ENCODE measurements at places on chromosomes 6 and 20.

DNA sequence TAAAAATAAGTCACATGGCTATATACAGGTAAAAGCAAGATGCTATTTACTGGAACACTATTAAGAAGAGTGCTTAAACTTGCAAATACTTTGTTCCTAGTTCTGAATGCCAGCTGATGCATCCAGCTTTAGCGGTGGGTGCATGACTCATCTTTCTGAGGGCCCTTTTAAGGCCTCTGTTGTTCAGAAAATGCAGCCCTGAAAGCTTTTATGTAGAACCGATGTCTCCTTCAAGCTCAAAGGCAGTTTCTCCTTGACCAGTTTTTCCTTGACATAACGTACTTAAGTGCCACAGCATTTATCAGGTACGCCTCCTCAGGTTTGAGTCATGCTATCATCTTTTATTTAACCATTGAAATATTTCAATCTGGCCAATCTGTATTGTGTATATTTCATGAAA, 82.8 kb downstream of the MLIP start:
- no peaks in the 10 kb centered on the region for H3K27me3 ChIP-seq
- no peak overlapping the region for H3K27ac ChIP-seq
- no peaks in the 10 kb centered on the region for H3K36me3 ChIP-seq
- no peak for DNase-seq
- no peaks in the 10 kb centered on the region for H3K4me1 ChIP-seq

DNA sequence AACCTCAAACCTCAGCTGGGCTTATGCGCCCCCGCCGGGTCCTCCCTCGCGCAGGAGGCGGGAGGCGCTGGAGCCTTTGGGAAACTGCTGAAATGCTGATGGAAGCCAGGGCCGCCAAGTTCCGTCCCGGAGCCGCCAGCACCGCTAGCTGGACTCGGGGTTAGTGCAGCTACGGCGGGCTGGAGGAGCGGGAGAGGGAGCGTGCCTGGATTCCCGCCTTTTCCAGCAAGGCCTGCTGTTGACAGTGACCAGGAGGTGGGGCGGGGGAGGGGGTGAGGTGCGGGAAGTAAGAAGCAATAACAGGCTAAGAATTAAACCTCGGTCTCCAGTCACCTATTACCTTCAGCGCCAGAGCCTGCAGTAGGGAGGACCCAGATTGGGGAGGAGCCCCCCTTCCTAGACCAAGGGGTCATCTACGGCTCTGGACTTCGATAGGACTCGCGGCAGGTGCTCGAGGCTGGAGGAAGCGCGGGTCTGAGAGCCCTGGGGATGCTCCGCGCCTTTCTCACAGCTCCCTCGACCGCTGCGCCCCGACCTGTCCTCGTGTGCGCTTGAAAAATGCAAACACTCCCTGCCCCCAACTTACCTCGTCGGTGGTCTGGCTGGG, 20.5 kb downstream of the COL9A1 start:
- no peaks in the 10 kb centered on the region for H3K36me3 ChIP-seq
- H3K27ac ChIP-seq, result no peak overlapping the region
- peaks cover 36% of the 10 kb centered on the region for H3K27me3 ChIP-seq
- no peak overlapping the region for H3K4me3 ChIP-seq
- H3K4me1 ChIP-seq, result no peaks in the 10 kb centered on the region

GRCh38 chr20:14235355-14235754, 102.1 kb downstream of the FLRT3 start:
- H3K4me3 ChIP-seq, result no peak overlapping the region
- H3K36me3 ChIP-seq, result no peaks in the 10 kb centered on the region
- no peak for DNase-seq
- no peaks in the 10 kb centered on the region for H3K4me1 ChIP-seq
- H3K27me3 ChIP-seq, result no peaks in the 10 kb centered on the region
- H3K27ac ChIP-seq, result no peak overlapping the region

DNA sequence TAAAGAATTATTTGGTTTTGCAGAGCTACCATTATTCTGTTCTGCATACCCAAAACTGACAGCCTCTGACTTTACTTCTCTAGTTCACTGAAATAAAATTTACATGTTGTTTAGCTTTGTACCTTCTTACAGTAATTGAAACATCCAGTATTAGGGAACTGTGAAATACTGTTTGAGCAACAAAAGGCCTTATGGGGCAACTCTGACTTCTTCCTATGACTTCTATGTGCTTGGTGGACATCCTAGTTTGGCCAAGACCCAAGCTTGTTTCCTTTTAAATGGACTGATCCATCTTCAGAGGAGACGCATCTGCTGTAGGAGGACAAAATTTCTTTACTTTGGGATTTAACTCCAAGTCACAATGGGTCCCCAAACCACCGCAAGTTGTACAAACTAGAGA, 44.7 kb downstream of the NR2E1 start:
- no peak for DNase-seq
- H3K4me1 ChIP-seq, result no peaks in the 10 kb centered on the region
- peaks cover 22% of the 10 kb centered on the region for H3K36me3 ChIP-seq
- no peak overlapping the region for H3K27ac ChIP-seq
- no peaks in the 10 kb centered on the region for H3K27me3 ChIP-seq
- H3K4me3 ChIP-seq, result no peak overlapping the region

- no peaks in the 10 kb centered on the region for H3K4me1 ChIP-seq
- no peak for DNase-seq
- peaks cover 27% of the 10 kb centered on the region for H3K27me3 ChIP-seq
- no peaks in the 10 kb centered on the region for H3K36me3 ChIP-seq
- H3K4me3 ChIP-seq, result no peak overlapping the region
These were observed 6.7 kb upstream of the EMILIN3 start for GRCh38 chr20:41373251-41373783.

GRCh38 chr6:162056061-162056460, 671.5 kb downstream of the PRKN start:
- DNase-seq, result no peak
- no peaks in the 10 kb centered on the region for H3K36me3 ChIP-seq
- H3K27ac ChIP-seq, result no peak overlapping the region
- H3K4me1 ChIP-seq, result peaks cover 3% of the 10 kb centered on the region
- H3K27me3 ChIP-seq, result no peaks in the 10 kb centered on the region

GRCh38 chr6:21556511-21556910, 37.0 kb upstream of the SOX4 start:
- no peaks in the 10 kb centered on the region for H3K27me3 ChIP-seq
- no peaks in the 10 kb centered on the region for H3K36me3 ChIP-seq
- no peaks in the 10 kb centered on the region for H3K4me1 ChIP-seq

DNA sequence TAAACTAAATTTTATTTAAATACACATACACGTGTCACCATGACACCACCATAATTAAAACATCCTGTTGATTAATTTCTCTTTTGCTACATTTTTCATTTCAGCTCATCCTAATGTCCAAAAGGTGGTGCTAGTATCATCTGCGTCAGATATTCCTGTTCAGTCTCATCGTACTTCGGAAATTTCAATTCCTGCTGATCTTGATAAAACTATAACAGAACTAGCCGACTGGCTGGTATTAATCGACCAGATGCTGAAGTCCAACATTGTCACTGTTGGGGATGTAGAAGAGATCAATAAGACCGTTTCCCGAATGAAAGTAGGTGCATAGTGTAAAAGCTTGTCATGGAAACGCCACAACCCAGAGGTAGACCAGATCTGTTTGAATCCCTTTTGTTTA, 263.4 kb downstream of the UTRN start:
- no peak overlapping the region for H3K4me3 ChIP-seq
- peak; percentile 30 for DNase-seq
- no peak overlapping the region for H3K27ac ChIP-seq
- H3K4me1 ChIP-seq, result peaks cover 7% of the 10 kb centered on the region
- no peaks in the 10 kb centered on the region for H3K27me3 ChIP-seq

DNA sequence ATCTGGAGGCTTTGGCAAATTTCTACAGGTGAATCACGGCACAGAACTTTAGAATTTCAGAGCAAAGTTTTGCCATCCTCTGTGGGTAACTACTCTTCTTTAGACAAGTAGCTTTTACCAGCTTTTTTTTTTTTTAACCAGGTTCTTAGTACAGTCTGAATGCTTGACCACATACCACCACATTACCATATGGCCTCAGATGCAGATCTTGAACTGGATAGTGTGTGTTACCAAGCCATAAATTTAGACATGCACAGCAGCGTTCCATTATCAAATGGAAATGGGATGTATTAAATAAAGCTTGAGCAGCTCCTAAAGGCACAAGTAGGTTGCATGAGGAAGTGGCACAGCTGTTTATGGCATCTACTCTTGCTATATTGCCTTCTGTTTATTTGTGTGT, 38.3 kb upstream of the PRSS16 start:
- DNase-seq, result no peak
- peaks cover 22% of the 10 kb centered on the region for H3K27me3 ChIP-seq
- no peak overlapping the region for H3K4me3 ChIP-seq

GRCh38 chr6:63395381-63395780, 75.6 kb upstream of the LGSN start:
- H3K4me1 ChIP-seq, result no peaks in the 10 kb centered on the region
- H3K4me3 ChIP-seq, result no peak overlapping the region
- H3K27ac ChIP-seq, result no peak overlapping the region

GRCh38 chr20:51747182-51747911, 20.8 kb downstream of the ATP9A start:
- no peak overlapping the region for H3K27ac ChIP-seq
- H3K27me3 ChIP-seq, result no peaks in the 10 kb centered on the region
- no peak for DNase-seq
- no peak overlapping the region for H3K4me3 ChIP-seq

GRCh38 chr6:657743-658142, 843 bp upstream of the HUS1B start:
- H3K27me3 ChIP-seq, result no peaks in the 10 kb centered on the region
- H3K36me3 ChIP-seq, result peaks cover 19% of the 10 kb centered on the region
- no peak for DNase-seq
- no peak overlapping the region for H3K27ac ChIP-seq
- peaks cover 44% of the 10 kb centered on the region for H3K4me1 ChIP-seq

DNA sequence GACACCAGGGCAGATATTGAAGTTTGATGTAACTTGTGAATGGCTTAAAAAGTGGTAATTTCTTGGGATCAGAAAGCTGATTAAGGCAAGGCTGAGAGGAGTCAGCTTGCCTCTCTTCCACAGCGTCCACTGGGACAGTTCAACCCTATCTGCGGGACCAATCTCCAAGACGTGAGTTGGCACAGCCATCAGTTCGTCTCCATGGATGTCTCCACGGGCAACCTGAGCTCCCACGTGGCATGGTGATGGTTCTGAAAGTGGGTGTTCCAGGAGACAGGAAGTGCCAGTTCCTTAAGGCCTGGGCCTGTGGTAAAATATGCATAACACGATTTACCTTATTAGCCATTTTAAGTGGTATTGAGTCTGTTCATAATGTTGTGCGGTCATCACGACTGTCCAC, 67.9 kb upstream of the BHLHE23 start:
- H3K4me1 ChIP-seq, result peaks cover 1% of the 10 kb centered on the region
- H3K36me3 ChIP-seq, result no peaks in the 10 kb centered on the region
- no peak overlapping the region for H3K4me3 ChIP-seq
- H3K27me3 ChIP-seq, result peaks cover 20% of the 10 kb centered on the region

DNA sequence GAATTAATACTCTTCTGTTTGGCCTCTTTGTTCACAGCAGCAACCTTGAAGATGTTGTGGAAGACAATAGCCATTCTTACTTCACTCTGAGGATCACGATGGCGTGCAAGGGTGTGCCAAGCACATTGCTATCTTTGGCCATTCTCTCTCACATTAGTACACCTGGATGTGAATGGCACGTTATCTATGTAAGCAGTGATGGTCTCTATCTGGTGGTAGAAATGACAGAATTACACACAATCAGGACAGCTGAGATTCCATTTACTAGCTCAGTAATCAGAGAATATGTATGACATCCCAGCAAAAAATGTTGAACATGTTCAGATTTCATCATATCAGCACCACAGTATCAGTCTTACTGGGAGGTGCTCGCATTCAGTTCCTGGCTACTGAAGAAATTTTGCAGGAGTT, 116.2 kb downstream of the LCA5 start:
- H3K4me1 ChIP-seq, result no peaks in the 10 kb centered on the region
- no peak overlapping the region for H3K27ac ChIP-seq
- H3K27me3 ChIP-seq, result peaks cover 5% of the 10 kb centered on the region
- no peaks in the 10 kb centered on the region for H3K36me3 ChIP-seq
- DNase-seq, result no peak
- no peak overlapping the region for H3K4me3 ChIP-seq

- peaks cover 9% of the 10 kb centered on the region for H3K27me3 ChIP-seq
- no peaks in the 10 kb centered on the region for H3K36me3 ChIP-seq
These were observed 24.5 kb downstream of the ENPP1 start for GRCh38 chr6:131832363-131832762.

- H3K27me3 ChIP-seq, result no peaks in the 10 kb centered on the region
- H3K4me1 ChIP-seq, result peaks cover 8% of the 10 kb centered on the region
- peaks cover 17% of the 10 kb centered on the region for H3K36me3 ChIP-seq
- no peak for DNase-seq
- H3K4me3 ChIP-seq, result no peak within 1 kb of the TSS
- H3K27ac ChIP-seq, result no peak within 1 kb of the TSS
These were observed at the start of gene EFCAB8 for GRCh38 chr20:32858701-32859372. Gene EFCAB8 (plus strand): TSS chr20:32858923. CDS start chr20:32863793, 4,870 bp downstream.

DNA sequence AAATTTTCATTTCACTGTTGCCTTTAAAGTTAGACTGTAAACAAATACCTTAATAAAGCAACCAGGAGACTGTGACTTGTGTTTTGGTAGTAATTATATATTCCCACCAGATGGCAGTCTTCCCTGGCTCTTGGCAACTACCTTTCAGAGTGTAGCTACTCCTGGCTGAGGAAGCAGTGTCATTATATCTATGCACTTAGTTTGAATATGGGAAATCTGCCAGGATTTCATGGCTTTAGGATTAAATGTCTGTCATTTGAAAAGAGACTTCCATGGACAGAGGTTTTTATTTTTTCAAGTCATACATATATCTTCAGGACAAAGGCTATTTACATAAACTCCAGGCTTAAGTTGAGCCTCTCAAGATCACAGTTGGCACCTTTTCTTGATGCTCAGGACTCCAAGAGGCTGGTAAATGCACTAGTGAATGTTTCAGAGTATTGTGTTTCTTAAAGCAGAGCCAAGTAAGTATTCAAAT, 160.1 kb downstream of the C6orf58 start:
- no peak overlapping the region for H3K4me3 ChIP-seq
- DNase-seq, result peak; percentile 82
- H3K27ac ChIP-seq, result peak overlapping the region; percentile 25
- no peaks in the 10 kb centered on the region for H3K27me3 ChIP-seq
- H3K4me1 ChIP-seq, result peaks cover 12% of the 10 kb centered on the region
- peaks cover 23% of the 10 kb centered on the region for H3K36me3 ChIP-seq

- H3K4me3 ChIP-seq, result peak overlapping the region; percentile 76
- H3K27ac ChIP-seq, result no peak overlapping the region
- H3K27me3 ChIP-seq, result peaks cover 21% of the 10 kb centered on the region
- no peak for DNase-seq
- peaks cover 12% of the 10 kb centered on the region for H3K4me1 ChIP-seq
These were observed 7.2 kb upstream of the MDGA1 start for GRCh38 chr6:37704923-37705238.

- no peak for DNase-seq
- no peak overlapping the region for H3K27ac ChIP-seq
- peaks cover 4% of the 10 kb centered on the region for H3K27me3 ChIP-seq
- peaks cover 35% of the 10 kb centered on the region for H3K36me3 ChIP-seq
- peak overlapping the region; percentile 70 for H3K4me3 ChIP-seq
These were observed 25.1 kb downstream of the TRIM27 start for GRCh38 chr6:28898710-28898965.

- peak; percentile 66 for DNase-seq
- H3K27me3 ChIP-seq, result no peaks in the 10 kb centered on the region
- H3K27ac ChIP-seq, result peak overlapping the region; percentile 21
These were observed 766 bp upstream of the TBC1D22B start for GRCh38 chr6:37256692-37257319.

- H3K36me3 ChIP-seq, result no peaks in the 10 kb centered on the region
- H3K4me3 ChIP-seq, result no peak overlapping the region
- peaks cover 14% of the 10 kb centered on the region for H3K27me3 ChIP-seq
- DNase-seq, result no peak
- H3K4me1 ChIP-seq, result no peaks in the 10 kb centered on the region
These were observed 17.3 kb downstream of the CYP24A1 start for GRCh38 chr20:54156522-54156921.

GRCh38 chr20:5471368-5471767, 154.6 kb upstream of the PROKR2 start:
- no peak overlapping the region for H3K4me3 ChIP-seq
- no peak overlapping the region for H3K27ac ChIP-seq
- peaks cover 2% of the 10 kb centered on the region for H3K27me3 ChIP-seq
- H3K4me1 ChIP-seq, result no peaks in the 10 kb centered on the region

All from activated CD4-positive, alpha-beta T cell treated with anti-CD3 and anti-CD28 coated beads, Interleukin-2, amount 10 ng/mL, durations not matched to agents 24 days and 14 days (primary cell).